ENCODE measurements at places on chromosomes 11 and 22. TPM values are rescaled to one million over a fixed set of nuclear protein-coding genes. Genes with fewer than 3 reads are reported as not detected.
A peak's percentile ranks its signal among the peaks of the same experiment; 100 is the strongest.

DNA sequence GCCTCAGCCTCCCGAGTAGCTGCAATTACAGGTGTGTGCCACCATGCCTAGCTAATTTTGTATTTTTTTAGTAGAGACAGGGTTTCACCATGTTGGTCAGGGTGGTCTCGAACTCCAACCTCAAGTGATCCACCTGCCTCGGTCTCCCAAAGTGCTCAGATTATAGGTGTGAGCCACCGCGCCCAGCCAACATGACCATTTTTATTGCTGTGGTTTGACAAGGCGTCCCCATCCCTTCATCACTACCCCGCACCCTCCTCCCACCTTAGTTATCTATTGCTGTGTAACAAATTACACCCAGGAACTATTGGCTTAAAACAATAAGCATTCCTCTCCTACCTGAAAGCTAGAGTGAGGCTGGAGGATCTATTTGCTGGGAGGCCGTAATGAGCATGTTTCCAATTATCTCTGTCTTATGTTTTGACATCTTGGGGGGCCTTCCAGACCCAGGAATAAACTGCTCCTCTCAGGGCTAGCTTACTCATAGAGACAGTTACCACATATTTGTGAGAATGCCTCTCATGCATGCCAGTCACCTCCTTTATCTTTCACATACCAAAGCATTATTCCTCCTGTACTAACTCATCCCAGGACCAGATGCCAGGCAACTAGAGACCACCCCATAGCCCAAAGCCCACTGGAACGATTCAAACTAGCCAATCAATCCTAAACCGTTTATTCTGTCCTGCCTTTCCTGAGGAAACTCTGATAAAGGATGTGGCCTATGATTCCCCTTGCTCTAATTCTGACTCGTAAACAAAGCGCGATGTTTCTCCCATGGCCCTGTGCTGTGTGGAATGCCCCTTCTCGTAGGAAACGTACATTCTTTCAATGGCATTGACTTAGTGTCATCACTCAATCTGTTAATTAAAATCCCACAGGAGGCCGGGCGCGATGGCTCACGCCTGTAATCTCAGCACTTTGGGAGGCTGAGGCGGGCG, 19.4 kb downstream of the SNU13 start:
- no peak for DNase-seq
- no peaks in the 10 kb centered on the region for H3K27me3 ChIP-seq
- no peak overlapping the region for H3K27ac ChIP-seq
- H3K36me3 ChIP-seq: peaks cover 6% of the 10 kb centered on the region

DNA sequence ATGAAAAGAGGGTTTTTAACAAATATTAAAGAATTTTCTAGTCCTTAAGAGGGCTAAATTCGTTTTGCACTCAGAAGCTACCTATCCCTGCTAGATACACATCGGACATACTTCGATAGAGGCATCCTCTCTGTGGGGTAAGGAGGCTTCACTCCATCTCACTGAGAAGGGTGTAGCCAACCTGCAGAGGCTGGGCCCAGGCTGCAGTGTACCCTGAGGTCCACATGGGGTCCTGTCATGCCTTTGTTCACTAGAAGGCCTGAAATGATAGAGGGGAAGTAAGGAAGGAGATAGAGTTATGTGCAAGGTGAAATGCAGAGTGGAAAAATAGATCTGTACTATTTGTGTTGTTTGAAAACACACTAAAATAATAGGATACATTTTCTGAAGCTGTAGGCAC, 45.6 kb downstream of the IGSF9B start:
- H3K36me3 ChIP-seq: peaks cover 8% of the 10 kb centered on the region
- no peak for DNase-seq
- H3K27ac ChIP-seq: no peak overlapping the region

GRCh38 chr11:70680781-70681281, 282.5 kb downstream of the CTTN start:
- no peaks in the 10 kb centered on the region for H3K4me1 ChIP-seq
- no peak for DNase-seq
- no peak overlapping the region for H3K27ac ChIP-seq
- H3K36me3 ChIP-seq: no peaks in the 10 kb centered on the region
- no peak overlapping the region for H3K4me3 ChIP-seq
- H3K27me3 ChIP-seq: no peaks in the 10 kb centered on the region

- peaks cover 41% of the 10 kb centered on the region for H3K36me3 ChIP-seq
- H3K27me3 ChIP-seq: no peaks in the 10 kb centered on the region
- no peak overlapping the region for H3K4me3 ChIP-seq
- no peak for DNase-seq
Measured at GRCh38 chr11:61787928-61788491, 4.4 kb downstream of the TMEM258 start.

DNA sequence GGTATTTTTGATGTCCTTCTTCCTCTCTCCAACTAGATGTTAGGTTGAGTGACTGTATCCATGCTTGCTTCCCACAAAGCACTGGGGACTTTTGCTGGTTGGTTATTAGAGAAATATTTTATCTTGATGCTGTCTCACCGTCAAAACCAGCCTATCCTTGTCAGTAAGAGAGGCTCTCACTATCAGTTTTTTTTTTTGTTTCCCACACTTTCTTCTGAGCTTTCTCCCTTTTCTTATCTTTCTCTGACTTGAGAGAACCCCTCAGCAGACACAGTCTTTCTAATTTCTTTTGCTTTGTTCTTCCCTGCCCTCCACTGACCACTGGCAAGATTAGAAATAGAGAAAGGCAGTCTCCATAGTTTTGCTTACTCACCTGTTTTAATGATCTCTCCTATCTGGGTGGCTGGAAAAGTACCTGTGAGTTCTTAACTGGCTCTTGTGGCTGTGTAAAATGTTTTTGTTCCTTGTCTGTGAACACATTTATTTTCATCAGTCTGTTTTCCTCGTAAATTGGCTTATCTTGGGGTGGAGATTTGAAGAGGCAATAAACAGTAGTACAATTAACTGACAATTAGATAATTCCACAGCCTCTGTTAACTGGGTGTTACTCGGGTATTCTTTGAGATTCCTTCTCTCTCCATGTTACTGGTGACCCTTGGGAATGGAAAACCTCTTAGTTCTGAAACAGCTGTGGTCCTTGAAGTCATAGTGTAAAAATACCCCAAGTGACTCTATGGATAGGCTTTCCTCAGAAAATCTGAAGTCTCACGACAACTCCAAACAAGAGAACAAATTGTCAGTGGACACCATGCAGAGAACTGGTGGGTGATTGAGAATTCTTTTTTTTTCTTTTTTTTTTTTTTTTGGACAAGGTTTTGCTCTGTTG, at the start of gene NXPE1:
TSS of gene NXPE1 (minus strand) at position 457 of the 886 bp plus-strand sequence. CDS start 8,680 bp downstream, outside the sequence.
- H3K27ac ChIP-seq: no peak within 1 kb of the TSS
- H3K4me1 ChIP-seq: no peaks in the 10 kb centered on the region
- H3K27me3 ChIP-seq: no peaks in the 10 kb centered on the region

- no peak overlapping the region for H3K27ac ChIP-seq
- H3K4me3 ChIP-seq: no peak overlapping the region
- no peaks in the 10 kb centered on the region for H3K36me3 ChIP-seq
- no peak for DNase-seq
- no peaks in the 10 kb centered on the region for H3K27me3 ChIP-seq
Measured at GRCh38 chr11:76030286-76030685, 176.0 kb downstream of the WNT11 start.

DNA sequence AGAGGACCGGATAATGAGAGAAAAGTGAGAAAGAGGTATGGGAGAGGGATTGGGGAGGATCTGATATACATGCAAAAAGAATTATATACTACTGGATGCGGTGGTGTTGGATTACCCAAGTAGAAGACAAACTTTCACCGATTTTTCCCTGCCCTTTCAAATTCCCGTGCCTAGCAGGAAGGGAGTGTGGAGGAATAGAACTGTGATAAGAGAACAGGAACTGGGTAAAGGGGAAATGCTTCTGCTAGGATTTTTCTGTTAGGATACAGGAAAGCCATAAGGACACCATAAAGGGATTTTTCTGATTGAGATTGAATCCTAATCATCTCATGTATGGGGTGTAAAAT, 480 bp upstream of the MTMR2 start:
- H3K4me1 ChIP-seq: peaks cover 23% of the 10 kb centered on the region
- H3K27ac ChIP-seq: peak overlapping the region; percentile 73
- DNase-seq: no peak

- H3K4me1 ChIP-seq: peaks cover 52% of the 10 kb centered on the region
- no peak overlapping the region for H3K4me3 ChIP-seq
- no peaks in the 10 kb centered on the region for H3K36me3 ChIP-seq
- no peak overlapping the region for H3K27ac ChIP-seq
Measured at GRCh38 chr22:22813126-22814075, 74.2 kb upstream of the IGLL5 start.

DNA sequence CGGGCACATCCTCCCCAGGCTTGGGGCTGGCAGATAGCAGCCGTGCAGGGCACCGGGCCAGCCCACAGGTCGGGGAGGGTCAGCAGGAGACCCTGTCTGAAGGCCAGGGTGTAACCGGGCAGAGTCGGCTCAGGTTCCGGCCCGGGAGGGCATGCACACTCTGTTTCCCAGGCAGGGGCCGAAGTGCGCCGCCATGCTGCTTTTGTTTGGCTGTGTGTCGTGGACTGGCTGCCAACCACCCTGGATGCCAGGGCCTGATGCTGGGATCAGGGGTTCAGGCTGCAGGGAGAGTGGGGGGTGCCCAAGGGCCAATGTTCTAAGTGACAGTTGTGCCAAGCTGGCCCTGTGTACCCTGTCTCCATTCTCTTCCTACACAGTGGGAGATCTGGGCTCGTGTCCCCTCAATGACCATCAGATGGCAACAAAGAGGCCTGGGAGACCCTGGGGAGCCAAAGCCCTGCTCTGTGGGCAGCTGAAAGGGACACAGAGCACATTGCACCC, 120.9 kb upstream of the B3GAT1 start:
- H3K27ac ChIP-seq: no peak overlapping the region
- no peaks in the 10 kb centered on the region for H3K4me1 ChIP-seq
- H3K27me3 ChIP-seq: peaks cover 6% of the 10 kb centered on the region
- DNase-seq: no peak
- H3K4me3 ChIP-seq: no peak overlapping the region
- no peaks in the 10 kb centered on the region for H3K36me3 ChIP-seq

GRCh38 chr22:49812838-49813237, 14.8 kb downstream of the BRD1 start:
- H3K36me3 ChIP-seq: peaks cover 11% of the 10 kb centered on the region
- H3K27me3 ChIP-seq: no peaks in the 10 kb centered on the region
- no peak overlapping the region for H3K4me3 ChIP-seq
- peaks cover 60% of the 10 kb centered on the region for H3K4me1 ChIP-seq
- no peak for DNase-seq

DNA sequence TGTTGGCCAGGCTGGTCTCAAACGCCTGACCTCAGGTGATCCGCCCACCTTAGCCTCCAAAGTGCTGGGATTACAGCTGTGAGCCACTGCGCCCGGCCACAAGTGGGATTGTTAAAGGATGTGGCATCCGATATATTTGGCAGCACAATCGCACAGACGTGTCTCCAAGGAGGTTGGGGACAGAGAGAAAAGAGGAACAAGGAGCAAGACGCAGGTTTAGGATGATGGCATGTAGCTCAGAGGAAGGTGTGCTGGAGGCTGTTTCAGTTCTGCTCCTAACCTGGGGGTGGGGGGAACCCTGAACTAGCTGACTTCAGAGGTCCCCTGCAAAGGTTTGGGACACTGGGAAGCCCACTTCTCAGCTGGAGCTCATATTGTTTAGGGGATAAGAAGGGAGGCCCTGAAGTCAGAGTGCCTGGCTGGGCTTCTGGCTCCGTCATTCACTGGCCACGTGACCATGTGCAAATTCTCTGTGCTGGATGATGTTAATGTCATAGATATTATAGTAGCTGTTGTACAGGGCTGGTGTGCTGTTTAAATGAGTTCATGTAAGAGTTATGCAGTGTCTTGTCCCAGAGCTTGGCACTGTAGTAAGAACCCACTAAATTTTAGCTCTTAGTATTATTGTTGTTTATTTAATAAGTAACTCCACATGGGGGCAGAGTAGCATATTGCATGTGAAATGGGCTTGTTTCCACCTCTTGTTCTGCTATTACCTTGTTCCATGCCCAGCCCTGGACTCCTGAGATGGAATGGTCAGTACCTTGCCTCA, 129.7 kb downstream of the ST3GAL4 start:
- no peak overlapping the region for H3K4me3 ChIP-seq
- H3K4me1 ChIP-seq: peaks cover 4% of the 10 kb centered on the region
- no peak for DNase-seq

DNA sequence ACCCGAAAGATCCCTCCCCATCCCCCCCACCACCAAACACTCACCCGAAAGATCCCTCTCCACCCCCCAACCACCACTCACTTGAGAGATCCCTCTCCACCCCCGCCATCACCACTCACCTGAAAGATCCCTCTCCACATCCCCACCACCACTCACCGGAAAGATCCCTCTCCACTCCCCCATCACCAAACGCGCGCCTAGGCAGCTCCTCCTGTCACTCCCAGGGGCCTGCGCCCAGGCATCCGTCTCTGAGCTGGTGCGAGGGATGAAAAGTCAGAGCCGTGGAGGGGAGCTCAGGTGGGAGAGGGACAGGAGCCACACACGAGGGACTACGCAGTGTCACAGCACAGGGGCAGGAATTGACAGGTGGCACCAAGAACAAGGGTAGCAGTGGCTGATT, 11.5 kb downstream of the KIAA0930 start:
- H3K36me3 ChIP-seq: no peaks in the 10 kb centered on the region
- no peak overlapping the region for H3K4me3 ChIP-seq
- no peak for DNase-seq
- no peaks in the 10 kb centered on the region for H3K27me3 ChIP-seq
- no peaks in the 10 kb centered on the region for H3K4me1 ChIP-seq
- no peak overlapping the region for H3K27ac ChIP-seq

DNA sequence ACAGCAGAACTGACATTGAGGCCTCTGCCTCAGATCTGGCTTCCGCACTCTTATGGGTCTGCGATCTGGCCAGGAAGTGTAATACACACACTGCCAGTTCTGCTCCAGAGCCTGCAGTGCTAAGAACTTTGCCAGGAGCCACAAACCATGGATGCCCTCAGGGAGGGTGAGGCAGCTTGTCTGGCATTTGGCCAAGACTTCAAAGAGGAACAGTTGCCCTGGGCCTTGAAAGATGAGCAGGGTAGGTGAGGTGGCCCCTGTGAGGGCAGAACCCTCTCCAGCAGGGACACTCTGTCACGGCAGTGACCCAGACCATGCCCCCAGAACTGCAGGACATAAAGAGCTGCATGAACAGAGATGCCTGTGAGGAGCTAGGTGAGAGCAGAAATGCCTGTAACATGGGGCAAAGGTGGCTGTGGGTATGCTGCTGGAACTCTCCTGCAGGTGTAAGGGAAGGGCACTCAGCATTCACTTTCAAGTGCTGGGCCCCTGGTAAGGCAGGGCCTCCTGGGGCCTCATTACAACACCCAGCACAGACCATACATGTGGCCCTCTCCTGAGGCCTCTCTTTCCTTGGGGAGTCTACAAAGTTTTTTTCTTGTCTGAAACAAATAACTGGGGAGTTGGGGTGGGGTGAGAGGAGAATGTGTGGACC, 47.3 kb downstream of the NEU3 start:
- no peak overlapping the region for H3K4me3 ChIP-seq
- H3K36me3 ChIP-seq: no peaks in the 10 kb centered on the region
- no peak overlapping the region for H3K27ac ChIP-seq
- H3K27me3 ChIP-seq: no peaks in the 10 kb centered on the region
- H3K4me1 ChIP-seq: no peaks in the 10 kb centered on the region
- DNase-seq: no peak

Gene HORMAD2
- not detected for total RNA-seq

Gene PACS1
- 77.4 TPM for total RNA-seq

Gene PATE2
- total RNA-seq: not detected

Gene VSIG10L2
- not detected for total RNA-seq

Gene XNDC1N
- total RNA-seq: 13.0 TPM

Gene MMP8
- total RNA-seq: not detected

Gene CNIH2
- total RNA-seq: 2.7 TPM

Gene DDI1
- total RNA-seq: not detected

Gene SYCE3
- not detected for total RNA-seq

Gene GLYATL2
- not detected for total RNA-seq

Measured in CD8-positive, alpha-beta memory T cell (primary cell).